Stimulated activated CD4-positive, alpha-beta T cell treated with anti-CD3 and anti-CD28 coated beads, Interleukin-12 subunit alpha, Interleukin-12 subunit beta, amount 100 ng/mL, for 48 hours (primary cell): ENCODE measurements at places on chromosomes 1 and 21.

- DNase-seq = no peak
These were observed 571 bp downstream of the MARCKSL1 start for GRCh38 chr1:32335535-32335789.

DNA sequence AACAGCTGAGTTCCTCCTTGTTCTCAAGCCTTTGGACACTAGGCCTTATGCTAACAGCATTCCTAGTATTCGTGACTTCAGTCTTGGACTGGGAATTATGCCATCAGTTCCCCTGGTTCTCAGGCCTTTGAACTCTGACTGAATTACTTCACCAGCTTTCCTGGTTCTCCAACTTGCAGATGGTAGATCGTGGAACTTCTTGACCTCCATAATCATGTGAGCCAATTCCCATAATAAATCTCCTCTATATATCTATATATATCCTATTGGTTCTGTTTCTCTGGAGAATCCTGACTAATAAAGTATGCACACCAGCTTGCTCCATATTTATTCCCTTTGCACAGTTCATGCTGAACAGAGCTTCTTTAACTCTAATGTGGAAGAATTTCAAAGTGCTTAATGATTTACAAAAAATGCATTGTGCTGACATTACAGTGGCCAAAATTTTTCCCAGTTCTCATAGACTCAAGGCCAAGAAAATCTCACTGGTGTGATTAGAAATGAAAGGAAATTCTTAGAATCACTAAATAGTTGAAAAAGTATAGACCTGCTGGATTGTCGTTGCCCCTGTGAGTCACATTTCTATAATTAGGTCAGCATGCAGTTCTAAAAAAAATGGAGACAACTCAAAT is 462.9 kb upstream of the ADAMTS5 start:
- no peak for DNase-seq

DNA sequence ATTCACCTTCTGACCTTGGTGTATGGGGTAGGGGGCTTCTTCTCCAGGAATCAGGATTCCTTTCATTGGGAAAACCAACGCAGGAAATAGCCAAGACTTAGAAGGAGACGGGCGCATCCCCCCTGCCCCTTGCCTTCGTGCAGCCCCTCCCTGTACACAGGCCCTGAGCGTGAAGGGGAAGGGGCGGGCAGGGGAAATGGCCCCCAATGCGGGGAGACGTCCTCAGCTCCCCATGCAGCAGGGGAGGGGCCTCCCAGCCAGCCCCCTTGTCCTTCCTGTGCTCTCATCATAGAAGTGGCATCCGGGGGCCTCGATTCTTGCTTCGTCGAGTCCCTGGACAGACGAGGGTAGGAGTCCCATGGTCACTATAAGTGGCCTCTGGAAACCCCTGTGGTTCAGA is 116.9 kb downstream of the AJAP1 start:
- DNase-seq = no peak

- no peak for DNase-seq
These were observed 252.3 kb downstream of the BRINP2 start for GRCh38 chr1:177423090-177423489.

DNA sequence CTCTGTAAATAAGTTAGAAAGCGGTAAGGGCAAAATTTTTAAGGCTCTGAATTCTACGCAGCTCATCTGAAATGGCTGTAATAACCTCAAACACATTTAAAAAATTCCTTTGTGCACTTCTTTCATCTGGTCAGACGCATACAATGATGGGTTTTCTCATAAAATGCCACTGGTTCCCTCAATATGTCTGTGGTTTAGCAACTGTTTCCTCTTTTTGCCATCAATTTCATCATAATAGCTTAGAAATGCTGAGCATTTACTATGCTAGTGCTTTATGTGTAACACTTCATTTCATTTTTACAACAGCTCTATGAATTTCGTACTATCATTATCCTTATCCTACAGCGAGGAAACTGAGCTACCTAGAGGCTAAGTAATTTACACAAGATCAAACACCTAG is 35.3 kb upstream of the DMRTA2 start:
- no peak for DNase-seq
